ENCODE measurements at places on chromosomes 2 and 18. TPM values are rescaled to one million over a fixed set of nuclear protein-coding genes. Genes with fewer than 3 reads are reported as not detected.

Gene LOXHD1
- total RNA-seq: not detected

- DNase-seq: no peak
Observed at GRCh38 chr2:2025803-2026202, 281.5 kb upstream of the PXDN start.

Gene FANCL
- total RNA-seq: 39.9 TPM

- no peak for DNase-seq
Observed at GRCh38 chr18:44659771-44660170, 20.9 kb upstream of the SETBP1 start.

DNA sequence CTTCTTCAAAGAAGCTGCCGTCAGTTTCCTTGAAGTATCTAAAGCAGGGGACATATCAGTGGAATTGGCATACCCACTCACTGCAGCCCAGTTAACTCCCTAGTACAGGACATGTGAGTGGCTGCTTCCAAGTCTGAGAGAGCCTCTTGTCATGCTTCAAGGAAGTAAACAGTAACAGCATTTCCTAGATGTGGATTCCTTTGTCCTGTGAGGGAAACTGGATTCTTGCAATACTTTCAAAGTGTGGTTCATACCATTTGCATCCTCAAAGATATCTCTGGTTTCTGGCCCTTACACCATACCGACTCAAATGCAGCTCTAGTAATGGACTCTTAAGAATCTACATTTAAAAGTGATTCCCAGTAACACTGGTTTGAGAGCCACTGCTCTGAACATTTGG, 87.2 kb downstream of the ESCO1 start:
- no peak for DNase-seq

Gene CFC1
- not detected for total RNA-seq

All from K562 (cell line).